ENCODE measurements at places on chromosomes 6 and 20.

GRCh38 chr20:51365670-51366069 is 176.8 kb downstream of the NFATC2 start:
- peak; percentile 82 for DNase-seq

- no peak for DNase-seq
Measured at GRCh38 chr6:134381959-134382358, 64.0 kb upstream of the SGK1 start.

DNA sequence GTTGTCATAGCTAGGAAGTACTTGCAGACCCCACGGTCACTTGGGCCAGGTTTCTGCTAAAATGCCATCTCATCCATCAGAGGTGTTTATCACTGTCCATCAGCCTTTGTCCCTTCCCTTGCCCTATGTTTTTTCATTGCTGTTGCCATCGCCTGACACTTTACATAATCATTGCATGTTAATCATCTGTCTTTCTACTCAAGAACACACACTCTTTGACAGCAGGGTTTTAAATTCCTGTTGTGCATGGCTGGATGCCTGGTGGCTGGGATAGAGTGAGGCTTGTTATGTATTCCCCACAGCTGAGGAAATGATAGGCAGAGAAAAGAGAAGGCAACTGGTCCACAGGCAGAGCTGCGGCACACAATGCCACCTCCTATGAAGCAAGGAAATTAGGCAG is 11.7 kb upstream of the C6orf118 start:
- no peak for DNase-seq

DNA sequence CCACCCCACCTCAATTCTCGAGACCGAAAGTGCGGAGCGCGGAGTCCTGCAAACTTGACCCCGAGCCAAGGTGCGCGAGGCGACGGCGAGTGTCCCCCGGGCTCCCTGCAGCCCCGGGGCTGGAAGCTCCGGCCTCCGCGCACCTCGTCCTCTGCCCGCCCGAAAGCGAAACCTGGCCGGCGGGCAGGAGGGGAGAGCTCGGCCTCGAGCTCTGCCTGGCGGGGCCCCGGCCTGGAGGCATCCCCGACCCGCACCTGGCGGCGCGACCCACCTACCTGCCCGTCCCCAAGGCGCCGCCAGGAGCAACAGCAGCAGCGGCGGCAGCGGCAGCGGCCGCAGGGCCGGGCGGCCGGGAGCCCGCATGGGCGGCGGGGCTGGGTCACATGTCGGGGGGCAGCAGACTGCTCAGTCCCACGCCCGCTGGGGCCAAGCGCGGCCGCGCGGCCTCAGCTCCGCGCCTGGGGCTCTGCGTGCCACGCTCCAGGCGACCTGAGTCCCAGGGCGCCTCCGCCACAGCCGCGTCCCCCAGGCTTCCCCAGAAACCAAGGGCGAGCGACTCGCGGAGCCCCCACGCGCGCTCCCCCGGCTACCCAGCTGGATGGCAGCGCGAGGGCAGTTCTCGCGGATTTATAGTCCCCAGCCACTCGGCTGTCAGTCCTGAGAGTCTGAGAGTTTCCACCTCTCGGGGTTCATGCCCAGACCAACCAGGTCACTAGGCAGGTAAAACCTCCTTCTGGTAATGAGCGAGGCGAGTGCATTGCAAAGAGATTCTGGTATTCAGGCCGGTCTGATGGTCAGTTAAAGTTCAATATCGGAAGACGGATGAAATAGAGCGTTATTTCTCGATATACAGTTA is at the start of gene IL20RA:
Gene IL20RA (minus strand): TSS at position 600 of the 856 bp plus-strand sequence. CDS start 237 bp downstream, at position 363.
- DNase-seq, result no peak

- DNase-seq, result peak; percentile 32
Measured at GRCh38 chr6:89989742-89990141, 95.5 kb downstream of the GJA10 start.

DNA sequence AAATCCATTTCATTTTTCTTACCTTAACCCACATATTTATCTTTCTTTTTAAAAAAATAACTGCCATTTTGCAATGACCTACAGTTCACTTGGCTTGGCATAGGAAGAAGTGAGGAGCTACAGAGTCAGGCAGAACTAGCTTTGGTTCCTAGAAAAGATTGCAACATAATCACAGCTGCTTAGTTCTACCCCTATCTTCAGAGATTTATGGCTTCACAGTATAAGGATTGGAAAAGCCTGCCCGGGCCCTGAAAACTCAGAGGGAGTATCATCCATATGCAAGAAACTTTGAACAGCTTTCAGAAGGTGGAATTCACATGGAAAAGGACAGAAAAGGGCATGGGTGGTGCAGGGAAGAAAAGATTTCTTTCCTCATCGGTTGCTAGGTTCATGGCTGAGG is 774.3 kb upstream of the CHD6 start:
- DNase-seq, result no peak

DNA sequence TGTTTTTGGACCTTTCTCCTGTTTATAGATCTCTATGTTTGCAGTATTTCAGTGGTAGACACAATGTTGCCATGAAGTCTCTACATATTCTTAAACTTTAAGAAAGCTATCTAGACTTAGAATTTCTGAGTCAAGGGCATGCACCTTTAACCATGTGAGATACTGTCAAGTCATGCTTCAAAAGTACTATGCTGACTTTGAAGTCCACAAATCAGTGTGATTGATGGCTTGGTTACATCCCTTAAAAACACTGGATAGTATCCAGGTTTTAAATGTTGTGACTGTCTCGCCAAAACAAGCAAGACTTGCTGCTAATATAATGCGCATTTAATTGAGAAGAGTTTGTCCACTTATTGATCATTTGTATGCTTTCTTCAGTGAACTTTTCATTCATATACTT is 30.5 kb downstream of the ZNF334 start:
- no peak for DNase-seq

DNA sequence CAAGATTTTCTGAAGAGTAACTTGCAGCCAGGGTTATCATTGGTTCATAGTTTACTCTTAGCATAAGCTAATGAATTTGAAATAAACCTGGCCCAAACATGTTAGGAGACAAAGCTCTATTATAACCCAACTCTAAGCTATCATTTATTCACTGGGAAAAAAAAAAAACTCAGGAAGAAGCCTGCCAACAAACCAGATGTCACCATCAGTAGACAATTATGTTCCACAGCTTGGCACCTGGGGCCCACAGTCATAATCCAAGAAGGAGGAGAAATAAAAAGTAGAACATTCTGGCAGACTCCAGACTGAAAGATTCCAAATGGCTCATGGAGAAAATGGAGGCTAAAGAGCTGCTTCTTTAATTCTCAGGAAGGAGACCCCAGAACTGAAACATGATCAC is 100.0 kb upstream of the CNR1 start:
- no peak for DNase-seq

DNA sequence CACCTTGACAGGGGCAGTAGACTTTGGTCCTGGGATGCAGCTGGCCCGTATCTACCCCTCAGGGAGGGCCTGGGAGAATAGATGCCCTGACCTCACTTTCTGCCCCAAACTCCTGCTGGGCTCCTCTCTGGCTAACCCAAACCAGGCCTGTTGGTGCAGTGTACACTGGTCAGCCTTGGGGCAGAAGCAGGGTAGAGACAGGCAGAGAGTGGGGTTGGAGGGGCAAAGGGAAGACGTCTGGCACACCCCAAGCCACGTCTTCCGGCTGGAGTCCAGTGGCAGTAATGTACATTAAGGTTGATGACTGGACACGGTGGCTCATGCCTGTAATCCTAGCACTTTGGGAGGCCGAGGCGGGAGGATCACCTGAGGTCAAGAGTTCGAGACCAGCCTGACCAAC is 9.3 kb downstream of the DDR1 start:
- DNase-seq, result no peak

DNA sequence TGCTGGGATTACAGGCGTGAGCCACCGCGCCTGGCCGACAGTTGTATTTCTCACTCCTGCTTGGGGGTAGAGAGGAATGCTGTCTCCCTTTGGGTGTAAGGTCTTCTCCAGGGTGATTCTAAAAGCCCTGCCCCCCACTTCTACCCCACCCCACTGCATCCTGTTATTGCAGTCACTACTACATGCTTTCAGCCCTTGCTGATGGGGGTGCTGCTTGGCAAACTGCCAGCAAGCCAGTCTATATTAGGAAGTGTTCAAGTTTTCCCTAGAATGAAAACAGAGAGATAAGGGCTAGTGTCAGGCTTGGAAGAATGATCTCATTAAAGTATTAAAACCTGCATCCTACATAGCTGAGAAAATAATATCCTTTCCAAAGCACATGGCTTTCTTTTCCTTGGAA is 31.3 kb downstream of the TTI1 start:
- DNase-seq, result peak; percentile 69

DNA sequence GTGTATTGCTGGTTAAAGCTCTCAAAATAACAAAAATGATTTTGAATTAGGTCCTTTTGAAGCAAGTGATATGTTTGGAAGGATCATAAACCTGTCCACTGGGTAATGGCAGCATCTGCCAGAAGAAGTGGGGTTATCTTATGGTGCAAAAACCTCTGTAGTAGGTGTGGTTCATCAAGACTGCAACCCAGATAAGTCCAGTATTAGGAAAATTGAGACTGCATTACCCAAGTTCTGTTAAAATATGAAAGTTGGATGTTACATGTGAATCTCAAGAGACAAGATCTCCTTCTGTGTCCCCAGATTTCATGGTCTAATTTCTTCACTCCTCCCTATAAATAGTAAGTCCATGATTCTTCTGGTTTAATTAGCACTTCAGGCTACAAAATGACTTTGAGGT is 59.4 kb downstream of the RPRD1B start:
- DNase-seq, result no peak

DNA sequence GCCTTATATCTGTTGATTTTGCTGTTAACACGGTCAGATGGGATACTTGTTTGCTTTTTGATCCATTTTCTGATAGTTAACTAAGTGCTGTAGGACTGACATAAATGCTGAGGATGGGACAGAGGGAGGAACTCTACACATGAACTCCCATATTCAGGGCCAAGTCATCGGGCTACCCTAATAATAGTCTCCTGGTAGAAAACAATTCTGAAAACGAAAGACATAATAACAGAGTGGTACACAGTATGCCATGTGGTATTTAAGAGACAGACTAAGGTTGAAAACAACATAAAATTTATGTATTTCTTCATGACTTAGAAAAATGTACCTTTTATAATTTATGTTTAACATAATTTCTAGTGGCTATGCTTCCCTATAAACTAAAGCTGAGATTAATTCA is 12.0 kb downstream of the ID4 start:
- no peak for DNase-seq

DNA sequence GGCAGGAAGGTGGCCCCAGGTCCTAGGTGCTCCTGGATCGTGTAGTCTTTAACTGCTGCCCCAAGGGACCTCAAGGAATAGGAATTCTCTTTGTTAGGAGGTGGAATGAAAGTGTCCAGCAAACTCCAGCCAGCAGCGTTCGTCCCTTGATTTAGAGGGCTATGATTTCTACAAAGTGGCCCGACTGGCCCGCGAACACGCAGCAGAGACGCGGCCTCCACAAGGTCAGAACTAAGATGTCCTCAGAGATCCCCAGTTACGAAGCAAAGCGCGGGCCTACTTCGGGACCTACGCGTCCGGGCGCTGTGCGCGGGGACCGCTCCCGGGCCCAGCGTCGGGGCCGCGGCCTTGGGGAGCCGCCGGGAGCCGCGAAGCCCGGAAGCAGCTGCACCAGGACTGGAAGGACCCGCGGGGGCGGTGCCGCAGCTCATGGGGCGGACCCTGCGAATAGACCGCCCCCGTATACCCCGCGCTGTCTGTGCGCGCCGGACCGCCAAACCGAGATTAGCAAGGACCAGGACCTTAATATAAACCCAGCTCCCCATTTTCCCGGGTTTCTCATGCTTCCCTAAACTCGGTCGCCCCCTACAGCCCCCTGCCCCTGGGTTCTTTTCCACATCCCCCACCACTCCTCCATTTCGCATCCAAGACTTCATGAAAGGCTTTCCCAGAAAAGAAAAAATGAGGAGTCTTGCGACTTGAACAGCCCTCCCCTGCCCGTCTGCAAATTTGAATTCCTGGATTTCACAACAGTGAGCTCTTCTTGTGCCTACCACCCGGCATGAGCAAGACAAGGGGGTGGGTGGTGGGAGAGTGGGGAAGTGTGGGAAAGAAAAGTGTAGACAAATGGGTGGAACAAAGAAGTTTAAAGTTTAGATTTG is at the start of gene C6orf47:
Gene C6orf47 (minus strand): TSS at position 398 of the 881 bp plus-strand sequence. CDS start 831 bp downstream, outside the sequence.
- DNase-seq, result peak; percentile 69

GRCh38 chr20:57393321-57394120 is 2.3 kb downstream of the RBM38 start:
- no peak for DNase-seq

DNA sequence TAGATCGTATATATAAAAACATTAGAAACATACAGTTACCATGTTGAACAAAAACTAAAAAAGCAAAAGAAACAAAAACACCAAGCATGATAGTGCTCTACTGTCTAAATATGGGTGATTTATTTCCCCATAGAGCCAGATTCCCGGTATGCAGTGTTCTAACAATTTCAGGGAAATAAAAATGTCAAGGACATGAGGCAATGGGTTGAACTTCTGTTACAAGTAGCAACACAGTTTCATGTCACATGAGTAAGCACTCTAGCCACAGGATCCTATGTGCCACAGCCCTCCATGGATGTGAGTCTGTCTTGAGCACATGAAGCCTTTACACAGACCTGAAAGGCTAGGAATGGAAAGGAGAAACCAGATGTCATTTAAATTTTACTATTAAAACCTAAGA is 96.0 kb downstream of the MAP3K5 start:
- no peak for DNase-seq

DNA sequence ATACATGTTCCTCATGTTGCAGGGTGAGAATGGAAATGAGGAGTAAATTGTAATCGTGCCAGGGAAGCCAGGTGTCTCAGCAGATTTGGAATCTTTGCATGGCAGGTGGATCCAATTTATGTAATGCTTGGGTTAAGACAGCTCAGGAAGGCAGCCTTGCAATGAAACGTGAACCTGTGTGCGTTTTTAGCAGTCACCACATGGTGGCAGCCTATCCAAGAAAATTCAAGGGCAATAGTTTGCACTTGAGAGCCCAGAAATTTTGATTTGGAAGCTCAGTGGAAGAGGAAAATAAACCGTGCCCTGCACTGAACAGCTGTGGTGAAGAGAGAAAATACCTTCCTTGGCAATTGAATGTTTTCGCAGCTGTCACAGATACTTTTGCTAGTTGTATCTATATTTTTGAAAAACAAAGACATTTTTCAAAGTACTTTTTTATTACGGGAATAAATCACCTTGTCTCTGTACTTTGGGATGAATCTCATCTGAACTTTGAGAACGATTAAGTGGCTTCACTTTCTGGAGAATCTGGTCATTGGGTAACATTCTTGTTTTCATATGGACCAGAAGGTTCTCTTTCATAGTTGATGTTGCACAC is 26.5 kb downstream of the MTHFD1L start:
- peak; percentile 41 for DNase-seq

DNA sequence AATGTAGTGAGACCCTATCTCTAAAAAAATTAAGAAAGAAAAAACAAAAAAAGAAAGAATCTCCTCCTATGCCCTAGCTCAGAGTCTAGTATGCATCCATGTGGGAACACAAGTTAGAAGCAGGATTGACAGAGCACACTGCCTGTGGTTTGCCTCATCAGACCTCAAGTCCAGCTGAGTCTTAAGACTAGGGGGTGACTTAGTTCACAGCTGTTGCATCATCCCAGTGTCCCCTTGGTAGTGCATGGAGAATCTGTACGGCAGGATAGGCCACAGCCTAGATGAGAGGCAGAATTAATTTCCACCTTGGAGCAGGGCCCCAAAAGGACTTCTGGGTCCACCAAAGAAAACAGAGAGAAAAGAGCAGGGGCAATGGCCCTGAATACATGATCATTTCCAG is 13.7 kb downstream of the PNPLA1 start:
- DNase-seq, result no peak

GRCh38 chr6:144171406-144171805 is 21.1 kb downstream of the STX11 start:
- DNase-seq, result no peak
